DMS 273 treated with DMSO at 0.1 percent for 48 hours (cell line): ENCODE measurements at places on chromosomes 5 and 9.

GRCh38 chr5:134149571-134150303 is 27.0 kb downstream of the SKP1 start:
- DNase-seq = no peak

DNA sequence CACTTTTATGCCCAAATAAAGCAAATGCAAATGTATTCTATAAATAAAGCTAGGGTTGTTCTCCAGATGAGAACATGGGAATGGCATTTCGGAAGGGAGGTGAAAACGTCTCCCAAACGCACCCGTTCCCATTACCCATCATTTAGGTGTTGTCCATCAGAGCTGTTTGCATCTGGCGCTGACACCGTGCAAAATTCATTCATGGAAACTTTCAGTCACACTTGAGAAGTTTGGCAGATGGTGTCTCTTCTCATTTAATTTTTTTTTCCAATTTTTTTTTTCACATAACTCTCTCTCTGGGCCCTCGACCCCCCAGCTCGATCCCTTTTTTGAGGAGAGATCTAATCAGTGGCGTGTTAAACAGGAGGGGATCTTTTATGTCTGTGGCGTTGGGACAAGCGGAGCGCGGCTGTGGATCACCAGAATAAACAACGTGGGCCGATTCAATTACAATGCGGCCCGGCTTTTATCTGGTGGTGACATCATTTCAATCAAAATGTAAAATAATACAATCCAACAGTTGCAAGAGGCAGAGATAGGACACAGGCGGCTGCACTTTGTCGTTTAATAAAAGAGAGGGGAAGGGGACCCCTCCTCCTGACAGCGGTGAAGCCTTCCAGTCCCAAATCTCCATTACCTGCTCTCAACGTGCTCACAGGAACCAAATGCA is 246.1 kb upstream of the IRX4 start:
- DNase-seq = no peak

DNA sequence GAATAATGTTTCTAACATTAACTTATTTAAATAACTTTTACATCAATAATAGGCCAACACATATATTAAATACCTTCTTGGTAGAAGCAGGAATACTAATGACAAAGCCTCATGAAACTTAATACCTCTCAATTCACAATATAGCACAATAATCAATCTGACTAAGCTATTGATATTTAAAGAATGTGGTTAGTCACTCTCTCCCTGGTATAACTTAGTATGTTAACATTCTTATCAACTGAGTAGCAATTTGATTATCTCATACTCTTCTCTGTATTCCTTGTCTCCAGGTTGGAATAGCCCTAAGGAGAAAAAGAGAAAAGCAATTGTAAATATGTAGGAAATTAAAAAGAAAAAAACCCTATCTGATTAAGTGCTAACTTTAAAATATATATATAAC is 4.9 kb upstream of the PGGT1B start:
- DNase-seq = no peak

DNA sequence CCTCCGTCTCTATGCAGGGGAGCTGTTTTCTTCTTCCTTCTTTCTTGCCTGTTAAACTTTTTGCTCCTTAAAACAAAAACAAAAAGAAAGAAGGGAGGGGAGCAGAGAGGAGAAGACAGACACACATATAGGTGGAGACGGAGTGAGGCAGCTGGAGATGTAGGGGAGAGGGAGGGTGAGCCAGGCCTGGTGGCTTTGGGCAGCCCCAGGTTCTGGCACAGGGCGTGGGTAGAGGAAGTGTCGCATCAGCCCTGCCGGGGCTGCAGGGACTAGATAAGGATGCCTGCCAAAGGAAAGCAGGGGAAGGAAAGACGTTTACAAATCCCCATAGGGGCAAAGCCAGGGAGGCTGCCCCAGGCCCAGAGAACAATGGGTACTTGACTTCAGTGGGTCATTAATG is 38.7 kb upstream of the PTGS1 start:
- DNase-seq = no peak

DNA sequence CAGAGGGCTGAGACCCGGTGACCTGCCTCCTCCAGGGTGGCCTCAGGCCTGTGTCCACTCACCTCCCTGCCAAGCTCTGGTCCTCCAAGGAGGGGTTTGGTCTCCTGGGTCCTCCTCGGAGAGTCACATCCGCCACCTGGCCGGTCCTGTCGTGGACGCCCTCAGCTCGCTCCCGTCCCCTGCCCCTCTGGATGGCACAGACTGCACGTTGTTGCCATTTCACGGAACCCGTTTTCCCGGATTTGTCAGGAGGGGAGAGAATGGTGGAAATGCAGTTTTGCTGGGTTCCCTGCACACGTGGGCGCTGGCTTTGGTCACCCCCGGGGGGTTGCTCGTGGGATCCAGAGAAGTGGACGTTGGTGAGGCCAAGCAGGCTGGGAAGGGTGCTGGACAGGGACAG is 62.7 kb downstream of the RXRA start:
- no peak for DNase-seq

- no peak for DNase-seq
Measured at GRCh38 chr5:14208071-14209021, 65.2 kb downstream of the TRIO start.

DNA sequence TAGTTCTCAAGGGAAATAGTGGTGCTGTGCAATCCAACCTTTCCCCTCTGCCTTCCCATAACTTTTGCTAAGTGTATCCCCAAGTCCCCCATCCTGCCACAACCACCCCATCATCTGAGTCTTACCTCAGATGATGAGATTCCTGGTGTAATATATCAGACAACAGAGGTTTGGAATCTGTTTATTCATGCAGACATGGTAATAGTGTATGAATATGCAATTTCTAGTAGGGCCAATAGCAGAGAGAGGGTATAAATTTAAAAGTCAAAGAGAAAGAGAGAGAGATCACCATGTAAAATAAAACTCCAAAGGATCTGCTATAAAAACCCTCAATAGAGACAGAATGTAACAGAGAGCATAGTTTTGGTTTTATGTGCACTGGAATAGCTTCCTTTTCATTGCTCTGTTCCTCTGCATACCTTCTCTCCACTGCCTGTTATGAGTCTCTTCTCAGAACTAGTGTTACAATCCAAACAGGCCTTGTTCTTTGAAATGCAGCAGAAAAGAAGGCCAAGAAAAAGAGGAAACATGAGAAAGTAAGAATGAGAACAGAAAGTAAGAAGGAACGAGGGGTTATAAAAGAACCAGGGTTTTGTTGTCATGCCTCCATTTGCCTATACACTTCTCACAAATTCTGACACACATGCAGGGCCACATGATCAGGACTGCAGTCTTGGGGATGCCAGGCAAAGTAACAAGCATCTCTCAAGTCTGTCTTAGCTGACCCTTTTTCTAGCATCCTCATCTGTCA is 278.0 kb downstream of the CETN3 start:
- no peak for DNase-seq

DNA sequence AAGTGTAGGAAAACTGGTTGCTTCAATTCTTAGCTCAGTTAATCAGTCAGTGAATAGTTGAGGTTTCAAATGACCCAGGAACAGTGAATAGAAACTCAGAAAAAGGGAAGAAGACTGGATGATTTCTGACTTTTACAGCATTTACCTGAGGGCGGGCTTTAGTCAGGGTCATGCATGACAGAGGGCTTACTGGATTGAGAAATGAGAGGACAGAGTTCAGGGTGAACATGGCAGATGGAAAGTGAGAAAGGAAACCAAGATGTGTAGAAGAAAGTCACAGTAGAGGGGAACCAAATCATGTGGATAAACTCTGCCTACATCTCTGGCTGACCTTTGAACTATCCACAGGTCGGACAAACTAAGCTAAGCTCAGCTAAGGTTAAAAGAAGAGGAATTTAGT is 596.0 kb downstream of the SEMA5A start:
- no peak for DNase-seq

- no peak for DNase-seq
Measured at GRCh38 chr5:127718181-127718580, 15.0 kb downstream of the CCDC192 start.

GRCh38 chr5:77936365-77936693 is 160.2 kb upstream of the TBCA start:
- DNase-seq = no peak

GRCh38 chr5:159737263-159737662 is 179.0 kb upstream of the ADRA1B start:
- DNase-seq = no peak

DNA sequence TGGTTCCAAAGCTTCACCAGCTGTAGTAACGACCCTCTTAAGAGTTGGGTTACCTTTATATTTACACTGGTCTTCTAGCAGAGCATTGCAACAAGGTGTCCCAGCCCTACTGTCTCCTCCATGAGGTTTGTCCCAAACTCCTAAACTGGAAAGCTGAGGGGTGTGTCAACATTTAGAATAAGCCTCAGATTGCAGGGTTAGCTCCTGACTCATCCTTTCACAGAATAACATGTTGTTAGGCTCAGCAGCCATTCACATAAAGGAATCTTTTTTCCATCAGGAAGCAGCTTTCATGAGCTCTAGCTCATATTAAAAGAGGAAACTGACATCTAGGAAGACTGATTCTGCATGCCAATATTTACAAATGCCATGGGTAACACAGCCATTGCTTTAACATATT is 238.7 kb downstream of the EFNA5 start:
- no peak for DNase-seq

DNA sequence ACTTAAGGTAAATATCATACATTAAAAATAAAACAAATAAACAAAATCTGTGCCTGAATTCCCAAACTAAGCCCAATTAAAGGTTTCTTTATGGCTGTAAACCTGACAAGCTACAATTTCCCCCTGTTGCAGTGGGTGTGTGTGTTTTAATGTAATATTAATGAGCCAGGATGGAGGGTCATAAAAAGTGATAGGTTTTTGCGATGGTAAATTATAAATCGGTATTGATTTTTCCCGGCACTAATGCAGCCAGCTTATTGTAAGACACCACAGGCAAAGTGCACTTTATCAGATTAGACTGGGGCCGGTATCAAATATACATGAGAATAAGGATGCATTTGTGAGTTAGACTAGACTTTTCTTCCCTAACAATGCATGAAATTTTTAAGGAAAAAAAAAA is 120.4 kb downstream of the EBF1 start:
- no peak for DNase-seq

DNA sequence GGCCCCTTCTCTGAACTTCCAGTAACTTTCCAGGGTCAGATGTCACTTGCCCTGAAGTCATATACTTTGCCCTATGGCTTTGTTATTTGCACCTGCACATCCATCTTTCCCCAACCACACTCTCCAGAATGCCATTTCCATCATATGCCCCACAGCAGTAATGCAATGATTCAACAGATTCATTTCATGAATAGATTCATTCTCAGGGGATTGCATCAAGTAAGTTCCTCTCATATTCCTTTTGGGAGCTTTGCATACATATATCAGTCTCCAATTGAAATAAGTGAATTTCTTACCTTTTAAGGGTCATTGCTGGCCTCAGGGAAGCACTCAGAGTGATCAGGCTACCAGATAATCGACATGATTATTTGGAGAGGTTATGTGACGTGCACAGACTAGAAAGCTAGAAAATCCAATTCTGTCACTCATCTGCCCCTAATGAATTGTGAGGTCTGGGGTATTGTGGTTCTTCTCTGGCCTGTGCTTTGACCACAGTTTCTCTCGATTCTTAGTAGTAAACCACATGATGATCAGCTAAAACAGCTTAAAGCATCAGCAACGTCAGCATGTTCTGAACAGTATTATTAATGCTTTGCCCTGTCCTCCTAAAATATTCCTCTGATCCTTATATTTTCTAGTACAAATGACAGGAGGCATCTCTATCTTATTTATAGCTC is 179.9 kb downstream of the ATPSCKMT start:
- DNase-seq = no peak

GRCh38 chr5:176611435-176611834 is 1.5 kb upstream of the GPRIN1 start:
- DNase-seq = no peak

DNA sequence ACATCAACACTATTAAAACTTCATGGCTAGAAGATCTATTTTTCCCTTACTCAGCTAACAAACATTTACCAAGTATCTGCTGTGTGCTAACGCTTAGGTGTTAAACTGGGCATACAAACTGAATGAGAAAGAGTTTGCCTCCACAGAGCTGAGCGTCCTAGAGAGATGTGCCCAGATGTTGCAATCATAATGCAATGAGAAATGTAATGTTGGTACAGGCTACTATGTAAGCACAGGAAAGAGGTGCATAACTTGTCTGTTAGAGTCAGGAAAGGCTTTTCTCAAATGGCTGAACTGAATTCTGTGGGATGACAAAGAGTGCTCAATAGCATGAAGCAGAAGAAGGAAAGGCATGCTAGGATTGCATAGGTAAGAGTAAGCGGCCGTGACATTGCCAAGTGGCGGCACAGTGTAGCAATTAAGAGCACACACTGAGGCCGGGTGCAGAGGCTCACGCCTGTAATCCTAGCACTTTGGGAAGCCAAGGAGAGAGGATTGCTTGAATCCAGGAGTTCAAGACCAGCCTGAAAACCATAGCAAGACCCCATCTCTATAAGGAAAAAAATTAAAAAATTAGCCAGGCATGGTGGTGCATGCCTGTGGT is 137.8 kb downstream of the MEF2C start:
- no peak for DNase-seq

DNA sequence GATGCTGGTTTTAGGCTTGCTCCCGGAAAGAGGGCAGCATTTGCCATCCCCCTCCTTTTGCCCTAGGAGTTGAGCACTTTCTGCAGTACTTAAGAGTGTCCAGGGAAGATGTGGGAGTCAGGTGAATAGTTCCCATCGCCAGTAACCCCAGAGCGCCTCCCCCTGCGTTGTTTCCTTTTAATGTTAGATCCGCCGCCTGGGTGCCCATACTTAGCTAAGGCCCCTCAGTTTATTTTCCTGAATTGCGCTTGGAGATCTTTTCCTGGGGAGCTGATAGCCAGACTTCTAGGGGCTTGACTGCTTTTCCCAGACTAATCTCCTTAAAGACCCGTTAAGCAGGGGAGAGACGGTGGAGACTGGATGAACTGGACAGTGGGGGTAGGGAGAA is 377 bp upstream of the PCDHAC2 start:
- no peak for DNase-seq

GRCh38 chr9:115373710-115374045 is 255.7 kb upstream of the TNC start:
- no peak for DNase-seq

DNA sequence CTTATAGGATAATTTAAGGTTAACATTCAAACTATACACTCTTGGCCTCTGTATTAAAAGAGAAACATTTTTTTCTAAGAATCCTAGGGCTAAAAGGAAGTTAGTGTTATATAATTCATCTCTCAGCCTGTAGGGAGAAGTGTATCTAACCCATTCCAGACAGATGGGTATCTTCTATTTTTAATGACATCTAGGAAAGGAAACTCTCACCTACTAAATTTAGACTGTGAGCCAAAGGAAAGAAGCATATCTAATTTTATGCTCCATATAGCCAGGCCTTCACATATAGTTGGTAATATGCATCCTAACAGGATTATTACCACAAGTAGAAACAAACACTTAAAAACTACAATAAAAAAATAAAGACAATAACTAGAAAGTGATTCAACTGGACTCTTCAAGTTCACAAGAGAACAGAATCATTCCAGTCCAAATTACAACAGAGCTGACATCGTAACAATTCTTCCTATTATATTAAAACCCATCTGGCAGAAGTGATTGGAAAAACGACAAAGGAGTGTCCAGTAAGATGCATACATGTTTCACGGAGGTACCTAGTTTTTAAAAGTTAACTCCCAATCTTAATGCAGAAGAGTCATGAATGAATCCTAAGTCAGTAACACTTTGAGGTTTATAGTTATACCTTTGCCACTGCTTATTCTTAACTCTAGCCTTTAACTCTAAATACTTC is 39.4 kb downstream of the SCAI start:
- DNase-seq = no peak
